ENCODE measurements at places on chromosomes 5 and 9.

- no peak for DNase-seq
Observed at GRCh38 chr5:150120617-150121447, 34.5 kb upstream of the CSF1R start.

- DNase-seq: no peak
Observed at GRCh38 chr9:129011761-129012181, 16.4 kb downstream of the SH3GLB2 start.

DNA sequence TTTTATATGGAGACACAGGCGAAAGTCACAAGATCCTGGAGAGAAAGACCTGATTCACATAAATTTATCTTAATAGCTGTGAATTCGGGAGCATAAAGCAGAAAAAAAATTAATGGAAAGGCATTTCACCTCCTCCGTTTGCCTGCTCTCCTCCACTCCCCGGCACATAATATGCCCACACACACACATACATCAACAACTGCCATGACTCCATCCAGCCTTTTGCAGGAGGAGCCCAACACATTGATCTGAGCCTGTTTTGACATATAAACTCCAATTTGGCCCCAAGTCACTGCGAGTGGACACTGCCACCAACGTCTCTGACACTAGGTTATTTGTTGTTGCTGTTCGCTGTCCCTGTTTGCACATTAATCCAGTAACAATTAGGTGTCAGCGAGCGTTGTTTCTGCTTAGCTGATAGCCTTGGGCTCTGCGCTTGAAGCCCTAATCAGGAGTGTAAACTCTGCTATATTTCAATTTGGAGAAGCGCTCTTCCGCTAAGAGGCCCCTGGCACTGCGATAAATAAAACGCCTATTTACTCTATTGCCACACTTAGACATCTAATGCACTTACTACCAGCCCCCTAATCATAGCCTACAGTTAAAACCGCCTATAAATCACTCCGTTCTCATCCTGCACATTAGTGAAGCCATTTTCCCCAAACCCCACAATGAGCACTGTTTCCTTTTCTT is 195.8 kb upstream of the TBCA start:
- DNase-seq: no peak

- no peak for DNase-seq
Observed at GRCh38 chr5:56685503-56686217, 129.7 kb upstream of the MAP3K1 start.

DNA sequence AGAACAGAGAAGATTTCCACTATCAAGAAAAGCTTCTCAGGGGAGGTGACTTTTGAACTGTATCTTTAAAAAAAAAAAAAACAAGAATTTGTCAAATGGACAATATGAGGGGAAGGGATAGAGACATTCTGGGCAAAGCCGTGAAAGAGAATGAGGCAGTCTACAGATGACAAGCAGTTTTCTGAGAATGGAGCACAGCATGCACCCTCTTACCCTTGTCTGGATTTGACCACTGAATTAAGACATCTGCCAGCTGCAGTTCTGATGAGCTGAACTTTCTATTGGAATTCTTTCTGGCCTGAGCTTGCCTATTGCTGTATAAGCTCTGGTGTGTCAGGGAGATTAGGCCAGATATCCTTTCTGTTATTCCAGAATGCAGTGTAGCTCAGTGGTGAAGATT is 10.3 kb upstream of the RANBP3L start:
- DNase-seq: no peak

DNA sequence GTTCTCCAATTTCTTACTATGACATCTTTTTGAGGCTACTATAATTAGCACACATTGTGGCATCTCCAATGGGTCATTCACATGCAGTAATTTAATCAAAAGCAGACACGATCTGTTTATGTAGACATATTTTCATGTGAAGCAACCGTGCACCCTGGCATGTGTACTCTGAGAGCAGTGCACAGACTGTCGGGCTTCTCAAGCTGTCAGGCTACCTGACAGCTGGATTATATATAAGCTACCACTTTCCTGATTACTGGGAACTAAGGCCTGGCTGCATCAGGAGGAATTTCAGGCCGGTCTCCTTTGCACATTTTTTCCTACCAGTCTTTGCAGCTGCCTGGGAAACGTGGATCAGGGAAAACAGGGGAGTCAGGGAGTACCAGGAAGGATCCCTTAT is 197.5 kb downstream of the MAPKAP1 start:
- no peak for DNase-seq

DNA sequence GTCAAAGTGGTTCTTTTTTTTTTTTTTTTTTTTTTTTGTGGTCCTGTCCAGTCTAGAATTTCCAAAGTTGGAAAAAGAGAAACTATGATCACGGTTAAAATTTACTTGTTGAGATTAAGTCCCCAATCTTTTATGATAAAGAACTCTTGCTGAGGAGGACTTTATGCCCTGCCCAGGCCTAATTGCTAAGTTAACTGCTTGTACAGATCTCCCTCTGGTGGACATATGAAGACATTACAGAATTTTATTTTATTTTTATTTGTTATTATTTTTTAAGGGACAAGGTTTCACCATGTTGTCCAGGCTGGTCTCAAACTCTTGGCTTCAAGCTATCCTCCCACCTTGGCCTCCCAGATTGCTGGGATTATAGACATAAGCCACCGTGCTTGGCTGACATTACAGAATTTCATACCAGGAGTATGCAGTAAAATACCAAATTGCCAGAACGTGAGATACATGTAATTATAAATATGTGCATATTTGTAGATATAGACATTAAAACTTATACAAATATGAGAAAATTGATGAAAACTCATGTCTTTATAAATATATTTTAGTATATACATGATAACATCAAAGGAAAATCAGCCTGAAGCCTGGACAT is 91.2 kb downstream of the RFK start:
- DNase-seq: peak; percentile 68

GRCh38 chr5:169300468-169301385 is at the start of gene SLIT3:
Gene SLIT3 (minus strand): TSS chr5:169301139. CDS start chr5:169300709, 430 bp downstream.
- no peak for DNase-seq

DNA sequence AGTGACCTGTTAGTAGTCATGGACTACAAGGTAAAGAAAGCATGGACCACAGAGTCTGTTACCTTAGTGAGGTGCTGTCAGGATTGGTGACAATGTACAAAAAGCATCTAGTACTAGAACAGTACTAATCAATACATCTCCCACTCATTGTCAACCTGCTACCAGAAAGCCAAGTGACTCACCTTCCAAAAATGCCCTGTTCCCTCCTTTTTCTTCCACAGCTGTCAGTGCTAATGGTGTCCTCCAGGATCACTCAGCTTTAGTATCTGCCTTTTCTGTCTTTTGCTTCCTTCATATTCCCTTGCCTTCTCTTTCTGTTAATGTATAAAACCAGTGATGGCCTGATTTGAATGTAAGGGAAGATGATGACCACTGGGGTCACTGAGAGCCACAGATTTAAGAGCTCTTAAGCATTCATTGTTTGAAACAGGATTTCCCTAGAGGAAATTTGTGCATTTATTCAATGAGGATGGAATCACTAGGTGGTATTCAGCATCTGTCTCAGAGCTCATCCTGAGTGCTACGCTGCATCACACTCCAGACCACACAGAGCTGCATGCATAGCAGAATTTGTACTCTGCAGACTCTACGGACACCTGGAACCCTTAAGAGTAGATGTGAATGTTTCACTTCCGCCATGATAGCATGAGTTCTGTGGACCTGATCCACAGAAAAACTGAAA is 71.0 kb downstream of the SV2C start:
- DNase-seq: no peak

- no peak for DNase-seq
Observed at GRCh38 chr5:10286162-10286861, 21.4 kb downstream of the CMBL start.

DNA sequence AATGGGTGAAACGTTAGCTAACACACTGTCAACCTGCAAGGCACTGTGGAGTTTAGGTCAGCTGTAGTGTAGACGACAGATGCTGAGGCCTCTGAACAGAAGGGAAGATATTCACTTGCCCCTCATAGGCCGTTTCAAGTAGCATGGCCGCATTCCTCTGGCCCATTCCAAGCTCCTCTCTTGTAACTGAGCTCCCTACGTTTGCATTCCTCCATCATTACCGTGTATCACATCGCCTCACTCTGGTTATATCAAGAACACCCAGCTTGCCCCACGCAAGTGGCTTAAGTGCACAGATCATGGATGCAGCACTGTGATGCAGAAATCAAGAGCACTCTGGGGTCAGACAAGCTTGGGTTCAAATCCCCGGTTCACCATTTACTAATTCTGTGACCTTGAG is 43.3 kb downstream of the PRELID2 start:
- no peak for DNase-seq

- DNase-seq: no peak
Observed at GRCh38 chr5:135974021-135974600, 19.3 kb upstream of the LECT2 start.

All from CD4-positive, alpha-beta T cell (primary cell).